ENCODE measurements at places on chromosomes 3 and 15.

DNA sequence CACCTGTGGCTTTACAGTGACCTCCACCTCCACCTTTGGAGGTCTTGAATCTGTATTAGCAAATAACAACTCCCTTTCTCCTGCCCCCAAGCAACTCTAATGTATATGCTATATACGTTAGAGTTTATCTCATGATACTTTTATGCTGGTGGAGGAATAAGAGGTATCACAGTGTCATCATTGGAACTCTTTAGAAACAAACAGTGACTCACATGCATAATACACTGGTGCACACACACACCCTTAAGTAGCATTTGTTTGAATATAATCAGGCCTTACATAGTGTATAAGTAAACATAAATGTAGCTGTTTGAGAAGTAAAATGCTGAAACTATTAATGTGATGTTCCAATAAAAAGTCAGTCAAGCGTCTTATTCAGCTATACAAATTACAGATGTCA lies 280.2 kb upstream of the C2CD4B start:
- no peak for DNase-seq

DNA sequence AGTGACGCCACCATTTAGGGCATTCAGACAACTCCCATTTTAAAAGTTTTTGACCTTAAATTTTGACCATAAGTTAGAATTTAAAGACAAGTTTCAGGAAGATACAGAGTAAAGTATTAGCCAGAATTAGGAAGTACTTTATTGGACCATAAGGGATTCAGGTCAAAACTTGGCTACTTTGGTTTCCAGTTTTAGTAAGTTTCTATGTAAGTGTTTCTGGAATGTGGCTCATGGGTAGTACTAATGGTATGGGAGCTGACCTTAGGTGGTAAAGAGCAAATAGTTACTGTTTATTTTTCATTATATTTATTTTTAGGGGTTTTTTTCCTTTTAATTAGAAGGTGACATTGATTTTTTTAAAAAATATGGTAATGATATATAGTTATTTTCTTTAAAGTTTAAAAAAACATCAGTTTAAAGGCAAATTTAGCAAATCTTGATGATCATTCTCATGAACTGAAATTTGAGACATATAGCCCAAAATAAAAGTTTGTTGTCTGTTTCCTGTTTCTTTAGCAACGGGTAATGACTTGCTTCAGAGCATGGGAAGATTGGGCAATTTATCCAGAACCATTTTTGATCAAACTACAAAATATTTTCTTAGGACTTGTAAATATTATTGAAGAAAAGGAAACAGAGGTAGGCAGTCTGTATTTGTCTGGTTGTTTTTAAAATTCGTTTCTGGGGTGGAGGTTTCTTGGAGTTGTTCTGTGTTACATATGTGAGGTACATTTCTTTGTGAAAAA lies 34.3 kb downstream of the U2SURP start:
- no peak for DNase-seq

- no peak for DNase-seq
These were observed 89.6 kb upstream of the MYZAP start for GRCh38 chr15:57502116-57502515.

- DNase-seq: no peak
These were observed 28.6 kb upstream of the ZSCAN2 start for GRCh38 chr15:84572231-84572630.

GRCh38 chr3:41907330-41908073 lies 54.4 kb downstream of the ULK4 start:
- no peak for DNase-seq

GRCh38 chr3:72996121-72996472 lies 514 bp upstream of the PPP4R2 start:
- no peak for DNase-seq

- no peak for DNase-seq
These were observed 182.8 kb downstream of the TLE3 start for GRCh38 chr15:69914960-69915359.

- no peak for DNase-seq
These were observed 9.4 kb upstream of the P2RY1 start for GRCh38 chr3:152825566-152825965.

GRCh38 chr3:149623824-149624223 lies 34.0 kb downstream of the WWTR1 start:
- DNase-seq: no peak

GRCh38 chr3:58824285-58824684 lies 157.7 kb upstream of the FAM3D start:
- DNase-seq: no peak

DNA sequence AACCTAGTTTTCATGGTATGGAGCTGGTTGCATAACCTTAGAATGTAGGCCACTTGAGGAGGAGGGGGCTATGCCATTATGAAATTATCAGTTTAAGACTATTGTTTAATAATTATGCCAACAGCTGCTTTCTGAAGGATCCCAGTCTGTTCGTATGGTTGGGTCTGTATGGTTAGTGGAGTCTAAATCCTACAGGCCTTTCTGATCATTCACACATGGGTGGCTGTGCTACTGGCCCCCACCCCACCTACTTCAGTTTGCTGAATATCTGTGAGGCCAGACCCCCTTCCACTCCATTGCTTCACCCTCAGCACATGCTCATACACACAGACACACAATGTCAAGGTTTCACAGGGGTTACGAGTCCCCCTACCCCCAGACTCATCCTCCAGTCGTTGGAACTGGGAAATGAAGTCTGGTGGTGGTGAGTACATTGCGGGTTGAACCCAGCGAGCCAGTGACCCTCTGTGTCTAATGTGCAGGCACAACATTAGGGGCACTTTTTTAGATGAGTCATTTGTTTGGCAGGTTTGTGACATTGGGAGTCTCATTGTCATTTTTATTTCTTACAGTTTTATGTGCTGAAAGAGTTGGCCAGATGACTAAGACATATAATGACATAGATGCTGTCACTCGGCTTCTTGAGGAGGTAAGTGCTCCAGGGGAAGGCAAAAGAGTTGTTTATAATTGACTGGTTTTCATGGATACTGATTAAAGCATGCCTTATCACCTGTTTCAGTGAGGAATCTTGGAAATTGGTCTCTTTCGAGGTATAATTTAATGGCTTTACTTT lies 85.3 kb downstream of the TRAK1 start:
- DNase-seq: no peak

- no peak for DNase-seq
These were observed 143.8 kb upstream of the RGMA start for GRCh38 chr15:93232845-93233244.

GRCh38 chr3:132784502-132785025 lies 62.4 kb upstream of the NPHP3 start:
- DNase-seq: no peak

Data from stimulated activated CD8-positive, alpha-beta memory T cell treated with anti-CD3 and anti-CD28 coated beads, Interleukin-7, amount 100 ng/mL, for 48 hours (primary cell).